ENCODE measurements at places on chromosomes 1 and 21.

GRCh38 chr1:241849345-241849695, 1.3 kb downstream of the EXO1 start:
- DNase-seq = no peak

GRCh38 chr1:6867729-6868659, 82.7 kb downstream of the CAMTA1 start:
- DNase-seq = no peak

- DNase-seq = no peak
These were observed 37.2 kb upstream of the PDC start for GRCh38 chr1:186498071-186498470.

- no peak for DNase-seq
These were observed 57.2 kb upstream of the LRRC8D start for GRCh38 chr1:89763649-89763986.

GRCh38 chr1:108079440-108080025, 114.6 kb upstream of the VAV3 start:
- peak; percentile 26 for DNase-seq

DNA sequence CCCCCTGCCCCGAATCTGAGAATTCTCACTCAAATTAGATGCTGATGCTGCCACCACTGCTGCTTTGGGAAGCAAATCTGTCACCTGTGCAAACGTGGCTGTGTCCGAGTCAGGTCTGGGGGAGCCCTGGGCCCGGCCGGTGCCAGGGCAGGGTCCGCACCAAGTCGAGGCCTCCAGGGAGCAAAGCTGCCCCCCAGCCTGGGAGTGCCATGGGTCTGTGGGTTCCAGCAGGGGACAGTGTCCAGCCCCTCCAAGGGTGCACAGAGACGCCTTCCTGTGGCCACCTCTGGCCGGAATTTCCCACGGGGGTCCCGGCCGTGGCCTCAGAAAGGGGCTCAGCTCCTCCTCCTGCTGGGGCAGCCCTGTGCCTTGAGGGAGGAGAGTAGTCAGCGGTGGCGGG, 27.7 kb upstream of the TTLL10 start:
- no peak for DNase-seq

GRCh38 chr1:158035976-158036583, 42.6 kb downstream of the KIRREL1 start:
- no peak for DNase-seq

DNA sequence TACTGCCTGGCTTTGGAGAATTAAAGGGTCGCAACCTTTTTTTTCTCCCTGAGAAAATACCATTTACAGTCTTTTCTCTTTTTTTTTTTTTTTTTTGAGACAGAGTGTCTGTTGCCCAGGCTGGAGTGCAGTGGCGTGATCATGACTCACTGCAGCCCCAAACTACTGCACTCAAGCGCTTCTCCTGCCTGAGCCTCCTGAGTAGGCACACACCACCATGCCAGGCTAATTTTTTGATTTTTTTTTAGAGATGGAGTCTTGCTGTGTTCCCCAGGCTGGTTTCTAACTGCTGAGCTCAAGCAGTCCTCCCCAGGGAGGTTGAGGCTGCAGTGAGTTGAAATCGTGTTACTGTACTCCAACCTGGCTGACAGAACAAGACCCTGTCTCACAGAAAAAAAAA, 24.6 kb downstream of the UBE4B start:
- no peak for DNase-seq
